Heart left ventricle (tissue), 16 donors: ENCODE measurements at places on chromosomes 7 and 10. TPM values are rescaled to one million over a fixed set of nuclear protein-coding genes. Genes with fewer than 3 reads are reported as not detected.

The TMEM176A gene
- 75.4 TPM for total RNA-seq

The TAS2R3 gene
- total RNA-seq = 0.81 TPM

The GPER1 gene
- total RNA-seq = 8.8 TPM

The CROT gene
- 10.2 TPM for total RNA-seq

The SLC26A3 gene
- total RNA-seq = not detected

The TRPV5 gene
- total RNA-seq = not detected

The TACR2 gene
- total RNA-seq = not detected

The COL13A1 gene
- 1.7 TPM for total RNA-seq

The VSTM2A gene
- not detected for total RNA-seq

The TEX36 gene
- total RNA-seq = not detected

The ACTL6B gene
- total RNA-seq = not detected

The NUTM2B gene
- 0.36 TPM for total RNA-seq

The EPO gene
- not detected for total RNA-seq

The PODXL gene
- 64.1 TPM for total RNA-seq

The SYT15 gene
- total RNA-seq = 2.0 TPM

The SORCS1 gene
- total RNA-seq = 5.7 TPM

The SKIDA1 gene
- total RNA-seq = 3.1 TPM

The CCDC3 gene
- total RNA-seq = 3.6 TPM
